ENCODE measurements at places on chromosomes 4 and X. TPM values are rescaled to one million over a fixed set of nuclear protein-coding genes. Genes with fewer than 3 reads are reported as not detected.

The ZCCHC18 gene
- 2.0 TPM for total RNA-seq

DNA sequence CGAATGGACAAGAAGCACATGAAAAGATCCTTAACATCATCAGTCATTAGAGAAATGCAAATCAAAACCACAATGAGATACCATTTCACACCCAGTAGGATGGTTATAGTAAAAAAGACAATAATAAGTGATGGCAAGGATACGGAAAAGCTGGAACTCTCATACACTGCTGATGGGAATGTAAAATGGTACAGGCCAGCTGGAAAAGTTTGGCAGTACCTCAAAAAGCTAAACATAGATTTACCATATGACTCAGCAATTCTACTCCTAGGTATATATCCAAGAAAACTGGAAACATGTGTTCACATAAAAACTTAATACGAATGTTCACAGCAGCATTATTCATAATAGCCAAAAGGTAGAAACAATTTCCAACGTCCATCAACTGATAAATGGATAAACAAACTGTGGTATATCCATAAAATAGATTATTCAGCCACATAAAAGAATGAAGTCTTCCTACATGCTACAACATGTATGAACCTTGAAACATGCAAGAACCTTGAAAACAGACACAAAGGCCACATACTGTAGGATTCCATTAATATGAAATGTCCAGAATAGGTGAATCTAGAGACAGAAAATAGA, 11.9 kb downstream of the RPS6KA3 start:
- no peak for ATAC-seq

- peak; percentile 47 for ATAC-seq
These were observed 99.8 kb downstream of the LARP7 start for GRCh38 chr4:112736718-112737135.

DNA sequence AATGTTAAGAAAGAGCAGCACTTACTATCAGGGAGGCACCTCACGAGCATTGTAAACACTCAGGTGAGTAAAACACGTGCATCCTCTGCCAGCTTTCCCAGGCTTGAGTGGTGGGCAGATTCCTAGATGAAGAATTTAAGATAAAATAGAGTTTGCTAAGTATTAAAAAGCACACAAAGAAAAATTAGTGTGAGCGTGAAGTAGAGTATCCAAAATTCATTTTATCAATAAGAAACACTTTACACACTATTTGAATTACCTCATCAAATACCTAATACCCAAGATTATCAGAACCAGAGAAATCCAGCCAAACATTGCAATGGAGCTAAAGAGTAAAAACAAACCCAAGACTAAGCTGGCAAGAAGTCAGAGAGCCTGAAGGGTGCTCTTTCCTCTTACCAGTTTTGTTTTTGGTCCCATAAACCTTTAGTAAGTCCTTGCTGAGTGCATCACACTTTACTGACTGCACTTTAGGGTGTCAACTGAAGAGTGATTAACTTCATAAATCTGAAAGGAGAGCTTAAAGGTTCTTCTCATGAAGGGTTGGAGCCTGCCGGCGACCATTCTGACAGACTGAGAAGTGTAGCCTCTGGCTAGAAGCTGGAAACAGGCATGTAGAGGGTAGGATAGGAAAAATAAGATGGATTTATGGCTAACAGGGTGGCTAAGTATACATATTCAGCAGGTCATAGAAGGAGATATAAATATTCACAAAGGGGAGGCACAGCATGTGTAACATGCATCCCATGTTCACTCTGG, 151.1 kb downstream of the SLC7A11 start:
- ATAC-seq = no peak

GRCh38 chrX:120697053-120697452, 67.2 kb upstream of the C1GALT1C1 start:
- peak; percentile 97 for ATAC-seq

All from activated T-helper 17 cell treated with anti-CD3 and anti-CD28 coated beads, Interleukin-2, amount 50 U/mL, for 72 hours (primary cell).